Stimulated activated CD4-positive, alpha-beta T cell treated with anti-CD3 and anti-CD28 coated beads, TNF-alpha, amount 100 ng/mL, for 24 hours (primary cell): ENCODE measurements at places on chromosomes 3 and 15.

DNA sequence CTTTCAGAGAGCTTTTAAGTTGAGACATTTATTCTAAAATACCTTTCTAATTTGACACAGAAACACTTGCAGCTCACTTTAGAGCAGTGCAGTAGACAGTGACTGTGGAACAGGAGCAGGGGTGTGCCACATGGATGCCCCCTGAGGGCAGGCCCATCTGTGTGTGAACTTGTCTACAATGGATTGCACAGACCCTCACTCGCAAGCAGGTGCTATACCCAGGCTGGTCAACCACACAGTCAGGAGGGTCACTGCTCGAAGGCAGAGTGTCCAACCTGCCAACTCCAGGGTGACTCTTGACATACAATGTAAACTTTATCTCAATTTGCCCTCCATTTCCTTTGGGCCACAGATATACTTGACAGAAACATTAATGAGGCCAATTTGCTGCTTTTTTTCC is 437.2 kb downstream of the EPHB1 start:
- DNase-seq, result no peak

- DNase-seq, result no peak
These were observed 131.8 kb downstream of the ZIC1 start for GRCh38 chr3:147540921-147541320.

DNA sequence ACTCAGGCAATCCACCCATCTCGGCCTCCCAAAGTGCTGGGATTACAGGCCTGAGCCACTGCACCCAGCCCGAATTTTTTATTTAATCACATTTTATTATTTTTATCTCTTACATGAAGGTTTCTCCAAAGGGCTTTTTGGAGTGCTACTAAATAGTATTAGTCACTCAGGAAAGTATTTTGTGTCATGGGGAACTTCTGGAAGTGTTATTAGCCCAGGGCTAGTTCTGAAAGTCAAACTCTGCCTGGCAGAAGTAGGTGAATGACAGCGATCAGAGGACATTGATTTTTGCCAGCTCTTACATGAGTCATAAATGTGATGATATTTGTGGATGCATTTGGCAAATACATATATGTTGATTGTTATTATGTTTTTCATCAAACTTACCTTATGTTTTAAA is 48.7 kb downstream of the ZPLD1 start:
- DNase-seq, result no peak

DNA sequence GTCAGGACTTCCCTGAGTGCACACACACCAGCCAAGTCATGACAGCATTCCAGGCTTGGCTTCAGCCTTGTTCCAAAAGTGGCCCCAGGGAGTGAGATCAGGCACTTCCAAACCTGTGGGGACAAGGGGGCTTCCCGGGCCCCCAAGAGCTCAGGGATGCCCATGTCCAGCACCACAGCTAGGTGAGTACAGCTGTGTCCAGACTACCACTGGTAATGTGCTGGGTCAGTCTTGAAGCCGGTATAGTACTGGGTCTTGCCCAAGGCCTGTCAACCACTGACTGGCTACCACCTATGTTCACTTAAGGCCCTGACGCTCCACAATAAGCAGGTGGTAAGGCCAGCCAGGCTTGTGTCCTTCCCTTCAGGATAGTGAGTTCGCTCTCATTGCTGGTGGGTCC is 249.3 kb downstream of the UNC13C start:
- DNase-seq, result no peak

GRCh38 chr3:148641722-148642121 is 56.0 kb upstream of the AGTR1 start:
- no peak for DNase-seq

GRCh38 chr15:51299187-51300015 is 39.0 kb downstream of the CYP19A1 start:
- DNase-seq, result no peak

GRCh38 chr3:107258300-107258699 is 118.9 kb upstream of the CCDC54 start:
- no peak for DNase-seq

GRCh38 chr3:141231952-141232823 is 563 bp downstream of the PXYLP1 start:
- no peak for DNase-seq

- DNase-seq, result no peak
These were observed 74.7 kb downstream of the SPATA16 start for GRCh38 chr3:173066044-173067004.

GRCh38 chr3:67661089-67661488 is 6.7 kb upstream of the SUCLG2 start:
- DNase-seq, result no peak

DNA sequence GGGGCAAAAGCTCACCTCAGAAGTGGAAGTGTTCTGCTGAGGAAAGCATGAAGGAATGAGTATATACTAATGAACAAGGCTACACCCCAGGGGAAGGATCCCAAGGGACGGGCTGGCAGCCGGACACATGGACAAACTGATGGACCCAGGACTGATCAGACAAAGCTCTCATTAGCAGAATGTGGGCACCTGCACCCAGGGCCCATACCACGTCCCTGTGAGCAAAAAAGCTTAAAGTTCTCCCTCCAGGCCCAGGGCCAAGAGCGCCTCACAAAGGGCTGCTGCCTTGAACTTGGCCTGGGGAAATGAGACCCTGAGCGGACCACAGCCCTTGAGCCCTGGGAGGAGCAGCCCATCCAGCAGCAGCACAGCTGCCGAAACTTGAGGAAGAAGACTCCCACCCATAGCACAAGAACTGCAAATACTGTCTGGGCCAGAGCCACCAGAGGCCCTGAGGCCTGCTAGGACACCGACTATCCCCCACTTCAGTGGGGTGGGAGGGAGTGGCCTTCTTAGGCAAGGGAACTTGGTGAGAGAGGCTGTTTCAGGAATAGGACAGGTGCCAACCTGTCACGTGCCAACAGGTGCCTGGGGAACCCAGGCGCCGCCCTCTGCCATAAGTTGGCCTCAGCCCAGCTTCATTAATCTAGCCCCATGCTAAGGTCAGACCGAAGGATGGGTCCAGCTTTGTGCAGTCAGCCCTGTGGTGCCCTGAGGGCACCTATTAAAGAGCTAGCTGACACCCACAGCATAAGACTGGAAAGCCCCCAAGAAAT is 2.3 kb upstream of the GMPPB start:
- no peak for DNase-seq

GRCh38 chr3:180329187-180329586 is 272.8 kb upstream of the TTC14 start:
- DNase-seq, result no peak

- DNase-seq, result no peak
These were observed 86.1 kb upstream of the PSMD6 start for GRCh38 chr3:64109438-64109837.

GRCh38 chr3:2525968-2526367 is 427.3 kb downstream of the CNTN4 start:
- no peak for DNase-seq

DNA sequence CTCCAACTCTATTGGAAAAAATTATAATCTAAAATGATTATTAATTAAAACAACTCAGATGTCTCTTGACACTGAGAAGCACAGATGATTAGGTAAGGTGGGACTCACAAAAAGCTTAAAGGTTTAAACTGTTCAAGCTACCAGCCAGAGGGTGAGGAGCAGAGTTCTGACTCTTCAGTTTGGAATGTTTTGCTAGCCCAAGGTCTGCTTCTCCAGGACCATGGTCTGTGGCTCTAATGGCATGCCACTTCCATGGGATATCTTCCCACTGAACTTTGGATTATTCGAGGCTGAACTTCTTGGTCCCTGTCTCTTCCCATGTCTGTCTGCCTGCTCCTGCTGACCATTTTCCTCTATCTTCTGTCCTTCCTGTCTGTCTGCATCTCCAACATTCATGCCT is 49.2 kb downstream of the CACNA2D3 start:
- no peak for DNase-seq

- no peak for DNase-seq
These were observed 157.6 kb downstream of the NFKBIZ start for GRCh38 chr3:102006812-102007485.

- no peak for DNase-seq
These were observed 44.8 kb upstream of the UBE2E1 start for GRCh38 chr3:23760871-23761373.

DNA sequence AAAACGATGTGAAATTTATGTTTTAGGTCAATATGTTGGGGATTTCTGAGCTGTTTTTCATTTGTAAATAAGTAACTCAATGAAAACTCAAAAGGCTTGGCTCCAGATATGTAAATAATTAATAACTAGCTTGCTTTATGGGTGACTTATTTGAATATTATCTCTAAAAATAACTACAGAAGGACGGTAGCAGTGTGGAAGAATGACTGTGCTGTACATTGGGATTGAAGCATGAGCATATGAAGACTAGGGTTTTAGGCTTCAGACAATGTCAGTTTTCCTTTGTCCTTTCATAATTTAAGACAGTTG is 343.9 kb downstream of the GRM7 start:
- DNase-seq, result no peak

DNA sequence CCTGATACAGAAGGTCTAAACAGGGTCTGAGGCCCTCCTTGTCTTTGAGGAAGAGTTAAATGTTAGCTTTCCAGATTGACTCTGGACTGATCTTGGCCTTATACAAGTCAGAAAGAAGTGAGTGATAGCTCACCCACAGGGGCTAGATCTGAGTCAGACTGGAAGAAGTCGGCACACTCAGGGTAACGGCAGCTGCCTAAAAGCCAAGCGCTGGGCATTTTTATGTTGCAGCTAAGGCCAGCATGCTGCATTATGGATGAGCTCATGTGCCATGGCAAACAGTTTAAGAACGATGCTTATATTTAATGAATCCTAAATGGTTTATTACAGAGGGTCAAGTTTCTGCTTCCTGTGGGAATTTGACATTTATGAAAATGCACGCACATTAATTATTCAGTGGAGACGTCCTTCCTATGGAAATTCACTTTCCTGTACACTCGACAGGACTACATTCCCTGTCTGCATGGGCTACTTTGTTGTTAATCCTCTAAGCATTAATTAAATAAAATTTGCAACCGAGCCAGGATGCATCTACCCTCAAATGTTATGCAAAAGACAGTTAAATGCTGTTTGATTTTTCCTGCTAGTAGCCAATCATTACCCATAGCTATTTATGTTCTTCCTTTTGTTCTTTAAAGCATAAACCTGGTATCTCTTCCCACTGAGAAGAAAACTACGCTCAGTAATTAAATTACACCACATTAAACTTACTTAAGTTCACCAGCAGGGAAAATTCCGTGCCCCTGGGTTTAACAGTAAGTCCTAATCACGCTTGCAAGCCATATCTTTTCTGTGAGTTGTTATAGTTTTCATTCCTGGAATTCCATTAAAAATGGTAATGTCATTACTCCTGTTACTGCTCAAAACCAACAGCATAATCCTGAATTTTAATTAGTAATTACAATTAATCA is 762.7 kb upstream of the CFAP20DC start:
- DNase-seq, result no peak

- DNase-seq, result no peak
These were observed 248.8 kb upstream of the ADAMTS9 start for GRCh38 chr3:64936556-64936955.

GRCh38 chr3:196631682-196632045 is 7.8 kb upstream of the NRROS start:
- DNase-seq, result no peak

DNA sequence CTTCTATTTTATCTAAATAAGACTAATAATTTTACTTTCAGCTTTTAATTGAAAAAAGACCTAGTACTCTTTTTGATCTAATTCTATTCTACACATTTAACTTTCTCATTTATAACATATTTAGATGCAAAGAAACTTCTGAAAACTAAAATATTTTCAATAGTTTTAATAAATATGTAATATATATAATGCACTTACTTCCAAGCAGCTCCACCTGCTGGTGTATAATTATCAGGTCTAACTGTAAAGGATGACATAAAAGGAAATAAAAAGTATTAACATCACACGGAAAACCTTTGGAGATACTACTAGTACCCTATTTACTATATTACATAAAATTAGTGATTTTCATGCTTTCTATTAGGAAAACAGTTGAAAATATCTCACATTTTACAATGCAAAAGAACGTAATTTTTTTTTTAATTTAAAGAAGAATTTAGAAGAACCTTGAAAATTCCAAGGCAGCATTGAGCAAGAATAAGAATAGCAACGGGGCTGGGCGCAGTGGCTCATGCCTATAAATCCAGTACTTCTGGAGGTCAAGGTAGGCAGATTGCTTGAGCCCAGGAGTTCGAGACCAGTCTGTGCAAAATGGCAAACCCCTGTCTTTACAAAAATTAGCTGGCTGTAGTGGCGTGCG is 10.2 kb downstream of the PLSCR5 start:
- no peak for DNase-seq

- DNase-seq, result no peak
These were observed 9.2 kb downstream of the TBC1D5 start for GRCh38 chr3:17733215-17733614.

GRCh38 chr3:56664823-56665222 is 18.2 kb downstream of the TASOR start:
- DNase-seq, result no peak

DNA sequence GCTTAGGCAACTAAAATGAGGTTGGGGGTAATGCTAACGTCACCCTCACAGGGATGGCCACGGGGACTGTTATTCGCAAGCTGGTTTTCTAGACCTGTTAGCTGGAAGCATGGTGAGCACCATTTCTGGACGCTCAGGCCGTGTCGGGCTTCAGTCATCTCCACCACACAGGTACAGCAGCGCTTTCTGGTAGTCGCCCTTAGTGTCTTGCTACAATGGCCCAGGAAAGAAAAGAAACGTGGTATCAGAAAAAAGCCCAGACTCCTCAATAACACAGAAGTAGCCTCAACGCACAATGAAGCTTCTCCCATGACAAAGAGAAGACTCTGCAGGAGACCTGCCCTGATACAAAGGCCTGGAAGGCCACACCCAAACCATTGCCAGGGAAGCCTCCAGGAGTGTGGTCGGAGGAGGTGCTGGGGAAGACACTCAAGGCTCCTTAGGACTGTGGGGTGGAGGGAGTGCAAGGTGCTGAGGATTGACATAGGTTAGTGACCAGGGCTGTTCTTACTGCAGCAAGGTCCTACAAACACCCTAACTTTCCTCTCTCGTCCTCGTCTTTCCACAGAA is 50.2 kb downstream of the ANXA2 start:
- DNase-seq, result no peak

GRCh38 chr15:47466357-47466756 is 250.9 kb upstream of the SEMA6D start:
- no peak for DNase-seq

- no peak for DNase-seq
These were observed 137.6 kb downstream of the IMPG2 start for GRCh38 chr3:101182734-101183133.

DNA sequence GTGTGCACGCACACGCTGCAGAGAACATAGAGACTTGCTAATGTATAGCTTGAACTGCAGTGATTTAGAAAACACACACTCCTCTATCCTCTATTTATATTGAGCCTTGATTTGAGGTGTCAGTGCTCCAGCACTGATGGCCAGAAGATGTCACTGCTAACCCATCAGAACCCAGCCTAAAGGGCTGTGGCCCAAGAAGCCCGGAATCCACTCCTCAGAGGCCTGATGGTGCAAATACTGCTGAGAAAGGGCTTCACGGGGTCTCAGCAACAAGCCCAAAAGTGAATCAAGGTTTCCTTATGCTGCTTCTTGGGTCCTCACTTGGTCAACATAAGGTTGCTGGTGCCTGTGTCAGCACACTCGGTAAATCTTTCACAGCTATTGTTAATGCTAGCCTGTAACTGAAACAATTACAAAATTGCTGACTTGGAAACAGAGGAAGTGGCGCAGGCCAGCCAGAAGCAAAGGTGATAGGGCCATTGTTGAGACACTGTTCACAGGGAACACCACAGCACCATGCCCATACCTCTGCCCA is 60.3 kb downstream of the HEG1 start:
- DNase-seq, result peak; percentile 5

GRCh38 chr3:71536376-71536965 is 47.1 kb downstream of the FOXP1 start:
- no peak for DNase-seq

GRCh38 chr15:86571873-86572272 is 492.2 kb downstream of the AGBL1 start:
- DNase-seq, result no peak

GRCh38 chr15:57328479-57328878 is 47.8 kb upstream of the CGNL1 start:
- no peak for DNase-seq
